SW480 (cell line): ENCODE measurements at places on chromosomes 7 and 10.

- no peak for DNase-seq
These were observed 24.4 kb downstream of the MRPS33 start for GRCh38 chr7:140990193-140990962.

DNA sequence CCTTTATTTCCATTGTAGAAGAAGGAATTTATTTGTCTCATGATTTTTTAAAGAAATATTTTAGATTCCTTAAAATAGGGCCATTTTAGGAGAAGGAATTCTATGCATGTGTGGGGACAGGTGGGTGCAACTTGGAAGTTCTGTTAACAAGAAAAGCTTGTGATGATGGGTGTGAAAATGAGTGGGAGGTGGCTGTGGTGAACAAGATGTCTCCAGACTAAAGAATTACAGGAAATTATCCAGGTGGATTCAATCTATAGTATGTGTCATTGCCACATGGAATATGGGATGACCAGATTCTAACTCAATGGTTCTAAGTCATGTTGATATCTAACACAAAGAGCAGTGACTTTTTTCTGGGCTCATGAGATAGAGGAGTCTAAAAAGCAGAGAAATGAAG is 229.6 kb upstream of the IGFBP3 start:
- DNase-seq: no peak

DNA sequence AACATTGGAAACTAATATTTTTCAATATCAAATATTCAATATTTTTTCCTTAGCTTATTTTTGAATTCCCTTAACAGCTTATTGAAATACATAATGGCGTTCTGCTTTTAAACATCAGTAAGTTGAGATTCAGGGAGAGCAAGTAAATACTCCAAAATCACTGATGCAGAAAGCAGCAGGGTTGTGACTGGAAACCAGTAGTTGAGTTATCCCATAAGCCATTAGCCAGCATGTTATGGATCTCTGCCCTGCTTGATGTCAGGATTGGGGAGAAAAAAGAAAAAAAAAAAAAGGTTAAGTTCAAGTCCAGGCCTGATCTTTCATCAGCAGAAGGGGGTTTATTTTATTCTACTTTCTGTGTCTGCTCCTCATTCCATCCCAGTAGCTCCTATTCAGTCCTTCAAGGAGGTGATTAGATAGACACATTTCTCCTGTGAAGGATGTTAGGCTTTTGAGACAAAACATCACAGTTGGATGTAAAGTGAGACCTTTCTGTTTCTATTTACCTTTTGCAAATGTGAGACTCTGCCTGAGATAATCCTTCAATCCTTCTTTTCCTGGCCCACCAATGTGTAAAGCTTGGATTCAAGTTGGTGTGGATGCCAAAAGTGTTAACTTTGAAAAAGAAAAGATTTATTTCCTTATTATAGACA is 110.9 kb upstream of the HDAC9 start:
- no peak for DNase-seq

DNA sequence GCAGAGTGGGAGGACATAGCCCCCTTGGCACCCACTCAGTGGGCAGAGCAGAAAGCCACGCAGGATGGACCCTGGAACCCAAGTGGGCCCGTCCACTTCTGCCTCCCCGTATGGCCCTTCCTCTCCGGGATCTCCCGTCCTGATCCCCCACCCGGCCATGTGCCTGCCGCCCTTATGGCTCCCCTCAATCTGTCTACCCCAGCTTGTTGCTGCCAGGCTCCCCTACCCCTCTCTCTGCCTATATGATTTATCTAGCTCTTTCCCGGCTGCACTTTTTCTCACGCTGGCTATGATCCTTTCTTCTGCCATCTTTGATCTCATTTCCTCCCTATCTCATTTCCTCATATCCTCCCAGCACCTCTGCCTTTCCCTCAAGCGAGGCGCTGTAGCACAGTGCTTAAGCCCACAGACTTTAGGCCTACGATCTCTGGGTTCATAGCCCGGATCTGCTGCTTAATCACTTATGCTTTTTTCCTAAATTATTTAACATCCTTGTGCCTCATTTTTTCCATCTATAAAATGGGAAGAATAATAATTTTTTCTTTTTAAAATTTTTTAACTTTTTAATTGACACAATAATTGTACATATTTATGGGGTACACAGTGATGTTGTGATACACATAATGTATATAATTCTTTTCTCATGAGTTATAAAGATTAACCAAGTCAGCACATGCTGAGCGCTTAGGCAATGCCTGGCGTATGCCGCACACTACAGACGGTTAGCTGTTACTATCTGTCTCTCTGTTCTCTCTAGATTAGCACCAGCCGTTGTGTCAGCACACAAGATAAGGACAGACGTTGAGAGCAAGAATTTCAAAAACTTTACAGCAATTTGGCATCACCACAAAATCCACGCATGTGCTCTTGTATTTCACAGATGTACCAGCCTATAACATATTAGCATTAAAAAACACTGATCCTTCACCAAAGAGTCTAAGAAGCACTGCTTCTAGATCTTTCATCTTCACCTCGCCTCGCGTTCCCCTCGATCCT is 18.1 kb downstream of the KCNH2 start:
- DNase-seq: no peak

- no peak for DNase-seq
These were observed 158.3 kb downstream of the GPAM start for GRCh38 chr10:112025228-112025627.

GRCh38 chr7:151782598-151783448 is 94.1 kb downstream of the PRKAG2 start:
- peak; percentile 61 for DNase-seq

DNA sequence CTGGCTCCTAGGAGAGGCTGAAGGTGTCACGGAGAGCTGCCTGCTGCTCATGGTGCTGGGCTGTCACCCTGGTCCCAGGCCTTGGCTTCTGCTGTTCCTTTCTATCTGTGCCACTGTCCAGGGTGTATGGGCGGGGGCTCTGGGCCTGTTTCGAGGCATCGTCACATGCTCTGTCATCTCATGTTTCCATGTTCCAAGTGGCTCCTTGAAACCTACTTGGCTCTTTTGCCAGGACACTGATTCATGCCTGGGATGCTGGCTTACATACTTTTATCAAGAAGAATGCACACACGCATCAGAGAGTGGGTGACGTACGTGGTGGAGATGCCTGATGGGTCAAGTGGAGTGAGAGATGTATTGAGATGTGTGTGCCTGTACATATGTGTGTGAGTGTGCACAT is 50.9 kb downstream of the ADCY1 start:
- DNase-seq: no peak

DNA sequence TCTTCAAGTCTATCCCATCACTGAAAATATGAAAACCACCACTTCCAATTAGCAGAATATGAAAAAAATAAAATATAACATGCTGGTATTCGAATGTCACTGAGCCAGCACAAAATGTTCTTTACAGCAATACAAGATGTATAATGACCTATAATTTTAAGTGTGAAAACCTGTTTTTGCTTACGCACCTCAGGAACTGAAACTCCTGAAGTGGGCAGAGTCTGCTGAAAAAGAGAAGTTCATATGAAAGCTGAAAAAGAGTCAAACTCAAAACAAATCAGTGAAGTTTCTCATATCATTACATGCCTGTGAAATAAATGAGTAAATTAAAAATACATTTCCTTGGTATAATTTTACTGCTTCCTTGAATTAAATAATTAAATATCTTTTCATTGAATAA is 272.5 kb downstream of the DGKB start:
- DNase-seq: no peak

GRCh38 chr7:89238156-89238555 is 442.6 kb upstream of the TEX47 start:
- DNase-seq: no peak

- DNase-seq: no peak
These were observed 1008.6 kb downstream of the NRG3 start for GRCh38 chr10:82883603-82884002.

- no peak for DNase-seq
These were observed 349.1 kb downstream of the RPS24 start for GRCh38 chr10:78382772-78383171.

- no peak for DNase-seq
These were observed 1013.1 kb downstream of the TYW1 start for GRCh38 chr7:68009716-68010115.

- DNase-seq: peak; percentile 13
These were observed 7.2 kb upstream of the HGF start for GRCh38 chr7:81776948-81777630.

DNA sequence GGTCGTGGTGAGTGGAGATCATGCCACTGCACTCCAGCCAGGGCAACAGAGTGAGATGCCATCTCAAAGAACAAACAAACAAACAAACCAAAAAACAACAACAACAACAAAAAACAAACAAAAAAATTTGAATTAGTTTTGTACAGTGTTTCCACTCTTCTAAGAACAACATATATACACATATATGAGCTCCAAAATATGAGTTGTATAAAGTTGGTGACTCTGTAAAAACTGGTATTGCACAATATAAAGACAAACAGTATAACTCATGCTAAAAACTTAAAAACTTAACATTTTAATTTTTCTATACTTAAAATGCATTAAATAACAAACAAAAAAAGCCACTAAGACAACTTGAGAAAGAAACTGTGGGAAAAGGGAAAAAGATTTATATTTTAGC is 46.0 kb downstream of the AKR1B15 start:
- no peak for DNase-seq

DNA sequence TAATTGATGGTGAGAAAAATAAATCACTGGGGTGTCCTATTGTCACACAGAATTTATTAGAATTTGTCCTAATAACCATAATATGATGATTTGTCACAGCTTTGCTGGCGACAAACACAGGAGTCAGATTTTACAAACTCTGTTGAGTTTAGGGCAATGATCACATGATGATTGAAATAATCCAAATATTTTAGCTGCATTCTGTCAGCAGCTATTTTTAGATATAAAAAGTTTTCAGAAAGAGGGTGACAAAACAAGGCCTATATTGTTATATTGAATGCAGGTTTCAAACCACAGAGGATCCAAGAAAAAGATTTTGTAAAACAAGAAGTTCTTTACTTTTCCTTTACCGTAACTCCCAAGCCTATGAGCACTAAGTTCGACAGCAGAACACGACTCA is 178.8 kb downstream of the ADAM12 start:
- no peak for DNase-seq

DNA sequence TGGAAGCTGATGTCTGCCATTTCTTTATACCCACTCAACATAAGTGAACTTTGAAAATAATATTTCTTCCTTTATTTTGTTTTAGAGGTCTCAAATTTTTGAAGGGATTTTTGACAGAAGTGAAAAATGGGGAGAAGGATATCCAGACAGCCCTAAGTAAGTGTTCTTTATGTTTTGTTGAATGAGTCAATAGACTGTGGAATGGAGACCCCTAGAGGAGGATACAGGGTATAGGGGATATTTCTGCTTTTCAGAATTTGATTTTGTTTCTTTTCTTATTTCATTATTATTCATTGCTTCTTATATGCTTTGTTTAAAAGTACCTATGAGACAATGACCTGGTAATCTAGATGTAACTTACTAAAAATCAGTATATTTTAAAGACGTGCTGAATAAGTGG is 34.4 kb downstream of the PLEKHA8 start:
- peak; percentile 73 for DNase-seq

- no peak for DNase-seq
These were observed 545.0 kb upstream of the C7orf33 start for GRCh38 chr7:148045521-148045920.

DNA sequence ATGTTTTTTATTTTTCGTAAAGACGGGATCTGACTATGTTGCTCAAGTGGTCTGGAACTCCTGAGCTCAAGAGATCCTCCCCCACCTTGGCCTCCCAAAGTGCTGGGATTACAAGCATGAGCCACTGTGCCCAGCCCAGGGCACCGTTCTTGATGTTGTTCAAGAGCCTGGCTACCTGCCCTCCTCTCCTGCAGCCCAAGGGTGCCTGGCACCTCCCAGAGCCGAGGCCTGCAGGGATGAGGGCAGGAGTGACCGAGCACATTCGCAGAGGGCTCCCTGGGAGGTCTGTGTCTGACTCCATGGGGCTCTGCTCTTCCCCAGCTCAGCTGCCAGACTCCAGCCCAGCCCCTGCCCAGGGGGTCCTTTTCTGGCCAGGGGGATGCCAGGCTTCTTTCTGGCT is 15.4 kb downstream of the SH2B2 start:
- DNase-seq: no peak

DNA sequence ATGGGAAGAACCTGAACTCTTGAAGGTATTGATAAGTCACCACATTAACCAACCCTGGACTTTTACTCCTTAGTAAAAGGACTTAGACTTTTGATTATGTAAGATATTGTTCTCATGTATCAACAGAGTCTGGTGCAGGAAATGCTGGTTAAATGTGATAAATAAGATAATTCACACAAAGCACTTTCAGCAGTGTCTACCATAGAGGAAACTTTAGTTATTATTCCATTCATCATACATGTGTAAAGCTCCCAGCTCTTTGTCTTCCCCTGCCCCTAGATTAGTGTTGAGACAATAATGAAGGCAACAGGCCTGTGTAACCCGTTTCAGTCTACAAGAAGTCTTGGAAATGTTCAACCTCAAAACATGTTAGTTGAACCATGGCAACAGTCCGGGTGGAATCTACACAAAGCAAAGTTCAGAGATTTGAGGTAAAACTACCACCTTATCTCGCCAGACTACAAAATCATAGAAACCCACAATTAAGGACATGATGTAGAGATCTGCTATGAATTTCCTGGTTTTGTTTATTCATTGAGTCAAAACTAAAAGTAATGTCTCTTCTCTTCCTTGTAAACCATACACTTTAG is 109.9 kb upstream of the ADO start:
- DNase-seq: no peak

- no peak for DNase-seq
These were observed 45.3 kb upstream of the EGR2 start for GRCh38 chr10:62861507-62861906.

DNA sequence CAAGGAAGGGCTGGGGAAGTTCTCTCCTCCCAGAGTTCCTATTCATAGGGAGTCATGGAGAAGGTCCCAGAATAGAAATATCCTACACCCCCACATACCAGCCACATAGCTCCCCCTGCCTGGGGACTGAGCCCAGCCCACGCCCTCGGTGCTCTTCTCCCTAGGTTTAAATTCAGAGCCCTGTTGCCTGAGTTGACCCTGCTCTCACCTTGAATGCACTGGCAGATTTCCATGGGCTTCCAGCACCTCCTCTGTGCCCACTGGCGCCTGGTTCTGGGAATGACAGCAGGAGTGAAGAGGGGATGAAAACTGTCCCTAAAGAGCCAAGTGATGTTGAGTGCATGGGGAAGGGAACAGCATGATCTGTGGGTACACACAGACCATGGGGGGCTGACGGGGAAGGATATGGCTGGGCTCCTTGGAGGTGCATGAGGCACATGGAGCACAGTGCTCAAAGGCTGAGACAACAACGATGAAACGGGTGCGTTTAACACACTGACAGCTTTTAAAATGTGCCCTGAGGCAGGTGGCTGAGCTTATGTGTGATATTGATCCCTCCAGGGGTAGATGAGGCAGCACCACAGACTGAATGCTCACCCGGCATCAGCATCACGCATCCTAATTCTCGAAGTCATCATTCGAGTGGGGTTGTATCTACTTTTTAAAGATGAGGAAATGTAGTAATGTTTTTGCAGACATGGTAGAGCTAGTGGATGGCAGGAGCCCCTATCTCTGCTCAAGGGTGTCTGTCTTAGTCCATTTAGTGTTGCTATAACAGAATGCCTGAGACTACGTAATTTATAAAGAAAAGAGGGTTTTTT is 53.7 kb upstream of the IGFBP3 start:
- peak; percentile 84 for DNase-seq
